ENCODE measurements at places on chromosomes 16 and 17. TPM values are rescaled to one million over a fixed set of nuclear protein-coding genes. Genes with fewer than 3 reads are reported as not detected.

GRCh38 chr17:30805944-30806456 lies 18.5 kb downstream of the CRLF3 start:
- DNase-seq = no peak

DNA sequence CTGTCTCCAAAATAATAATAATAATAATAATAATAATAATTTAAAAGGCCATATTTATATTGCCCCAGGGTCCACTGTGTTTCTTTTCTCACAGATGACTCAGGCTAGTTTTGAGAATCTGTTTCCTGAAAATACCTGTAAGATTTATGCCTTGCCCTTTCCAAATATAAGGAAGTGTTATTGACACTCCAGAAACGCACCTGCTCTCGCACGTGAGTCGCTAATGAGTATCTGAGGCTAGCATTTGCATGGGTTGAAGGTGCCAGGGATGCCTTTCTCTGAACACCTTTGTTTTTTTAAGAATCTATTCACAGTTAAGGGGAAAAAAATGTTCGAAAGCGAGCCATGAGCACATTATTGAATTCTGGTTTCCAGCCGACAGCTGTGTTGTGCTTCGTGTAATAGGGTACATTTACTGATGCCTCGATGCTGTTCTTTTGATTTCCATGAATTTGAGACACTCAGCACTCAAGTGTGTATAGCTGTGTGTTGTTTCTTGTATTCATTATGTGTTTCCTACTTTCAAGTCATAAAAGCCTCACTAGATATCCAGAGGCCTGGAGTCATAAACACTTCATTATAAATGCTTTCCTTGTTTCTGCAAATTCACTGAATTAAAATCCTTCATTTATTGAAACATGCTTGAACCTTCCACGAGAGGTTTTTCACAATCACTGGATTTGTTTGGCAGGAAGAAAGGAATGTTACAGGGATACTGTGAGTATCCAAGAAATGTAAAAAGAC lies 45.0 kb upstream of the NOL11 start:
- no peak for DNase-seq

DNA sequence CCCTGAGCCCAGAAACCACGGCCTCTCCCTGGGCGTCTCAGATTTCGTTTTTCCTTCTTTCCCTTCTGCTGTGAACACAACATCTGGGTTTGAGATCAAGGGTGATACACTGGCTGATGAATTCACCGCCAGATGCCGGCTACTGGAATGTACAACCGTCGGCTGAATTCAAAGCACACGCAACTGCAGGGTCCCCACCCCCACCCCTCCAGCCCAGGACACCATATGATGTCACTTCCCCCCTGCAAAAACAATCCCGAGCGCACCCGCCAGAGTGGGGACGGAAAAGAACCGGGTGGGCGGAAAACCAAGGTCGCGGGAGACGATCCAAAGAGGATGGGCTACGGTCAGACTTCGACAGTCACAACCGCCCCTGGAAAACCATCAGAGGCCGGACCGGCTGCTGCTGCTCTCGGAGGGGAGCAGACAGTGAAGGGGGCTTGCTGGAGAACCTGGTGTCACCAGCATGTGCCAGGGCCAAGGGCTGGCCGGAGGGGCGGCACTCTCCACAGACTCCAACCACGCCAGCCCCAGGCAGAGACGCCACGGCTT lies 23.3 kb downstream of the CEP295NL start:
- no peak for DNase-seq

GRCh38 chr16:26567356-26567755 lies 499.4 kb upstream of the C16orf82 start:
- no peak for DNase-seq

- no peak for DNase-seq
These were observed 211.7 kb upstream of the GSE1 start for GRCh38 chr16:85401370-85401916.

DNA sequence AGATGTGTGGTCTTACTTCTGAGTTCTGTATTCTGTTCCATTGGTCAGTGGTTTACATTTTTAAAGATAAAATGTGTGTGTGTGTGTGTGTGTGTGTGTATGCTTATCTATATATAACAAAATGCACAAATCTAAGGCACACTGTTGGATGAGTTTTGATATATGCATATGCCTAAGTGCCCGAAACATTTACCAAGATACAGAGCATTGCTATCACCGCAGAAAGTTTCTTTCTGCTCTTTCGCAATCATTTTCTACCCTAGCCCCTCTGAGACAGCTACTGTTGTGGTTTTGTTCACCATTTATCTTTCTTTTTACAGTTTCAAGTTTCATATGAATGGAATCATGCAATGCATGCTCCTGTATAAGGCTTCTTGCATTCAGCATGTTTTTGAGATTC lies 97.0 kb downstream of the MRTFB start:
- no peak for DNase-seq

- DNase-seq = no peak
These were observed 1.2 kb downstream of the CYBC1 start for GRCh38 chr17:82449131-82449882.

GRCh38 chr17:49928837-49929475 lies 40.0 kb upstream of the DLX4 start:
- DNase-seq = no peak

DNA sequence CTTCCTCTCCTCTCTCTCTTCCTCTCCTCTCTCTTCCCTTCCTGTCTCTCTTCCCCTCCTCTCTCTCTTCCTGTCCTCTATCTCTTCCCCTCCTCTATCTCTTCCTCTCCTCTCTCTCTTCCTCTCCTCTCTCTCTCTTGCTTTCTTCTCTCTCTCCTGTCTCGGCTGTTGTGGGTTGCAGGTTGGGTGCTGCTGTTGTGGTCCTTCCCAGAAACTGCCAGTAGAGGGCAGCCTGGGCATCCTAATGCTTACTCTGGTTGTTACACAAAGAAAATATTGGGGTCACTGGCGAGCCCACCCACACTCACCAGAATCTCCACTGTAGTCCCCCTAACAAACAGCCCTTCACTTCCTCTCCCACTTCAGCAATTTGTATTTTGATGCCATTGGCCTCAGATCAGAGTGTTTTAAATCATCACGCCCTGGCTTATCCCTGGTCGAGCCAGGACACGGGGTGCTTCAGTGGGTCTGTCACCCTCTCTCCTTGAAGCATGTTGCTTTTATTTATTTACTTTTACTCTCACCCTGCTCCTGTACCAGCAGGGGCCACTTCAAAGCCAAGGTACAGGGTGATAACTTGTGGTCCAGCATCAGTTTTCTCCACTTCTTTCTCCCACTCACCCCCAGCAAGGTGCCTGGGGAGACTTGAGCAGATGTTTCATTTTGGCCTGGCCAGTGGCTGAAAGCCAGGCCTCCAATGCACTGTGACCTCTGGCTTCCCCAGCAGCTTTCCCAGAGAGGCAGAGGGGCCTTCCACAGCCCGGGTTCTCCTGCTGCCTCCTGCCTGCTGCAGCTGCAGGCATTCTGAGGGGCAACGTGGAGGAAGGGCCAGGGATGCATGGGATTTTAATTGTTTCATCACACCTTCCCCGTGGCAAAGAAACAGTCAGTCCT lies 4.7 kb upstream of the MMP15 start:
- no peak for DNase-seq

- DNase-seq = no peak
These were observed 18.4 kb upstream of the ITGA3 start for GRCh38 chr17:50037321-50038107.

DNA sequence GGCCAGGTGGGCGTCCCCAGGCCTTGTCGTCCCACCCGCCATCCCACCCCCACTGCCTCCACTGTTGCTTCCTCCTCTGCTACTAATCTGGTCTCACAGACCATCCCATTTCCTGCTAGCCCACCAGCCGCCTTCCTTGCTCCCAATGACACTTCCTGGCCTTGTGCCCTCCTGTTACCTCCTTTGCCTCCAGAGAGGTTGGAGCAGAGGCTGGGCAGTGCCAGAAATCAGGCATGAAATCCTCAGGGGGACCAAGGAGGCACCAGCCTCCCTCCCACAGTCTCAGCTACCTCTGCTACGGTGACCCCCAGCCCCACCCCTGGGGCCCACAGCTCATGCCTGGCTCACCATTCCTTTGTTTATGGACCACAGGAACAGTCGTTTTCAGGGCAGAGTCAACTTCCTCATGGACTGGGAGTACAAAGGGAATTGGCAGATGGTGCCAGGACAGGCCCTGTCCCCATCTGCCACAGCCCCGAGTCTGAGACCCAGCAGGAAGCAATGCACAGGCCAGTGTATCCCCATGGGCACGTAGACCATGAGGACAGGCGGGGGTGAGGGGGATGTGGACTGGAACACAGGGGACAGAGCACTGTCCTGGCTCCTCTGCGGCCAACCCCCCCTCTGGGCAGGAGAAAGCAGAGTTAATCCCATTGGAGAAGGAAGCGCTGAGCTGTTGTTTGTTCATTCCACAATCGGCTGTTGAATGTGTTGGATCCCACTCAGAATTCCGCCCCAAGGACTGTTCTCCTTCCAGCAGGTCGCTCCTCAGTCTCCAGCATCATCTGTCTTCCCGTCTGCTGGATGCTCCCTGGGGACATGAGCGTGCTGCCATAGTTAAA lies 2.2 kb upstream of the CDH5 start:
- DNase-seq = no peak

- no peak for DNase-seq
These were observed 282.6 kb upstream of the IRX3 start for GRCh38 chr16:54568906-54569807.

DNA sequence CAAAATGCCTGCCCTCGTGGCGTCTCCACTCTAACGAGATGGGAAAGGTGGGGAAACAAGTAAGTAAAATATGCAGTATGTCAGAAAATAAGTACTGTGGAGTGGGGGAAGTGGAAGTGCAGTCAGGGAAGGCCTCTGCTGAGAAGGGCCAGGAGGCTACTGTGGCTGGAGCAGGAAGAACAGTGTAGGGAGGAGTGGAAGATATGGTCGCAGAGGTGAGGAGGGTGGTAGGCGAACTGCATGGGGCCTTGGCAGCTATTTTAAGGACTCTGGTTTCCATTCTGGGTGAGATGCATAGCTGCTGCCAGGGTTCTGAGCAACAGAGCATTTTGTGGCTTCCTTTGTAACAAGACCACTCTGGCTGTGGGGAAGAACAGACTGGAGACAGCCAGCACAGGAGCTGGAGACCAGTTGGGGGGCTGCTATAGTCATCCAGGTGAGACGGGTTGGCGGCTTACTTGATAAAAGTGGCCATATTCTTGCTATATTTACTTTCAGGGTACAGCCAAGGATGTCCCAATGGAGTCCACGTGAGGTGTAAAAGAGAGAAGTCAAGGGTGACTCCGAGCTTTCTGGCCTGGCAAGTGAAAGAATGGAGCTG lies 42.6 kb downstream of the CYTH1 start:
- no peak for DNase-seq

- no peak for DNase-seq
These were observed 591 bp upstream of the TNFSF13 start for GRCh38 chr17:7557775-7558543.

DNA sequence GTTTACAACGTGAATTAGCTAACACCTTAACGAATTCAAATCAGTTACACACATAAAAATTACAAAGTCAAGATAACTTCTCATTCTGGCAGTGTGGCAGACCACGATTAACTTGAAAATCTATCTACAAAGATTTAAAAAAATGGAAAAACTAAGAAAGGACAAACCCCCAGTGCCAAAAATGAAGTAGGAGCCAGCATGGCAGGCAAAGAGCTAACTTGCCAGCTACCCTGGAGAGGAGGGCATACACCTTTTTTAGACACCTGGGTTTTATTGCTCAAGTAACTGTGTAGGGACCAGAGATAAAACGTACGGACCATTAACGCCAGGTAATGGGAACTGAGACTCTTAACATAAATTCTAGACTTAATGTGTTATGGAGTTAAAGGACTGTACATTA lies 2.5 kb downstream of the TAF15 start:
- no peak for DNase-seq

- DNase-seq = no peak
These were observed 29.7 kb downstream of the MRC2 start for GRCh38 chr17:62657145-62657665.

DNA sequence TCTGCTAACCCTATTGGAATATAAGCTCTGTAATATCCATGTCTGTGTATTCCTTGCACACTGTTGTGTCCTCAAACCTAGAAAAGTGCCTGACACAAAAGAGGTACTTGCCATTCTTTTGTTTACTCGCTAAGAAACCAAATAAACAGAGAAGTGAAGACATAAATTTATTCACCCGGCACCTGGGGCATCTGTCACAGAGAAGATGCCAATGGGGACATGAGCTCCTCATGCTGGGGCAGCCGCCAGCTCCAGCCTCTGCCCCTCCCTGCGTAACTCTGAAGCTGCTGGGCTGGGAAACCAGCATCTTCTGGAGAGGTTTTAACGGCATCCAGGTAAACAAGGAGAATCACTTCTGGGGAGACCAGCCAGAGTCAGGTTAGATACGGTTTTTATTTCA lies 15.1 kb upstream of the CDRT4 start:
- no peak for DNase-seq

DNA sequence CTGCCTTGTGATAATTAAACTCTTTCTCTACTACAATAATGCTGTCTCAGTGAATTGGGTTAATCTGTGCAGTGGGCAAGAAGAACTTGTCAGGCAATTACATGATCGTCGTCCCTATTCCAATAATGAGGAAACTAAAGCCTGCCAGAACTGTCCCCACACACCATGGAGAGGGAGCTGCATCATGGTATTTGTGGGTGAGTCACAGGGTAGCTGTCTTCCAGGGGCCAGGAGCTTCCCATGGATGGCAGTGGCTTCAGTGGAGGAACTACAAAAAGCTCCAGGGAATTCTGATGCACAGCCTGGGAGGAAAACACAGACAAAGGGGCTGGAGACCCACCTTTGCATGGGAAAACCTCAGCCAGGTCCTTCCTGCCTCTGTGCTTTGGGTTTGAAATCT lies 83.3 kb upstream of the C16orf82 start:
- no peak for DNase-seq

GRCh38 chr16:77674888-77675287 lies 47.4 kb upstream of the NUDT7 start:
- no peak for DNase-seq

DNA sequence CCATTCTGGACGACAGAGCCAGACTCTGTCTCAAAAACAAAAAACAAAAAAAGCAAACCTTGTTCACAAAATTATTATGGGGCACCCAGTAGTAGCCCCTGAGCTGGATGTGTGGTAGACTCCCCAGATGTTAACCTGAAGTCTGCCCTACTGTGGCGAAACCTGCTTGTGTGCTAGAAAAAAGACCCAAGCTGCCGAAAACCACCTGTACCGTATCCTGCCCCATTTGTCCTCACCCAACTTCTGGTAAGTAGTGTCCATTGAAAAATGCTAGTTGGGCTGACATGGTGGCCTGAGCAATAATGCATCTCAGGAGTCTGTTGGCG lies 9.1 kb downstream of the RMI2 start:
- no peak for DNase-seq

The PPL gene
- total RNA-seq = 0.18 TPM

The RHBDF1 gene
- 46.6 TPM for total RNA-seq

The ABAT gene
- total RNA-seq = 2.4 TPM

The ADAM11 gene
- total RNA-seq = 0.23 TPM

The CCL1 gene
- not detected for total RNA-seq

The TBC1D3 gene
- not detected for total RNA-seq

The HSBP1 gene
- total RNA-seq = 25.0 TPM

The MC1R gene
- total RNA-seq = 2.8 TPM

The PRSS36 gene
- total RNA-seq = not detected

The MTHFSD gene
- total RNA-seq = 10.1 TPM

The EPN3 gene
- 0.23 TPM for total RNA-seq

The GAS2L2 gene
- not detected for total RNA-seq

The FOXC2 gene
- total RNA-seq = 21.7 TPM

The ACSF2 gene
- 32.6 TPM for total RNA-seq

All from glomerular endothelial cell (primary cell).